ENCODE measurements at places on chromosomes 4 and X. TPM values are rescaled to one million over a fixed set of nuclear protein-coding genes. Genes with fewer than 3 reads are reported as not detected.

- DNase-seq: no peak
Observed at GRCh38 chr4:88277711-88278225, 6.6 kb downstream of the PPM1K start.

NR3C2 gene
- polyA plus RNA-seq: 0.04 TPM

- DNase-seq: no peak
Observed at GRCh38 chrX:103453655-103454054, 65.6 kb downstream of the RAB40A start.

DNA sequence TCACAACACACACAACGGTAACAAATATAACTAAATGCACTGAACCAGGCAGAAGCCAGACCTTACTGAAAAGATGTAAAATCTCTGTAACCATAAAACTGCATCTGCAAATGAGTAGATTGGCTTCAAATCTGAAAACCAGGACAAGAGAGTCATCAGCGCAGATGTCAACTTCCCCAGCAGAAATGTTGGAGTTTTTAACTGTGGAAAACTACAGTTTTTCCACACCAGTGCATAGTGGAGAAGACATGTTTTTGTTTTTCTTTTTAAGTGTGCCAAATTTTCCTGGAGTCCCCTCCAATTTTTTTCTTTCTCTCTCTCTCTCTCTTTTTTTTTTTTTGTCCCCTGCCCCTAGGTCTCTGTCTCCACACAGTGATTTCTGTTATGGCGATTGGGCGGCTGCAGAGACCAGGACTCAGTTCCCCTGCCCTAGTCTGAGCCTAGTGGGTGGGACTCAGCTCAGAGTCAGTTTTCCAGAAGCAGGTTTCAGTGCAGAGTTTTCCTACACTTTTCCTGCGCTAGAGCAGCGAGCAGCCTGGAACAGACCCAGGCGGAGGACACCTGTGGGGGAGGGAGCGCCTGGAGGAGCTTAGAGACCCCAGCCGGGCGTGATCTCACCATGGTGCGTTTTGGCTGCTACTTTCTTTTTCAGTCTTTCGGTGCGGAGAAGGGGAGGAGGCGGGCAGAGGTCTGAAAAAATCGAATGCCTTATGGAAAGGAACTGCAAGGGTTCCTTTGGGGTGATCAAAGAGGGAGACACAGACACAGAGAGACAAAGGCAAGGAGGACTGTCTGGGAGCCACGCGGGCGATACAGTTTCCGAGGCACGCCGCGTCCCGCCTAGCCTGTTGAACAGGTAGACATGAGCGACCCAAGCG, at the start of gene GUCY1A1:
Gene GUCY1A1 (plus strand): TSS at position 505 of the 878 bp plus-strand sequence. CDS start 30,020 bp downstream, outside the sequence.
- DNase-seq: no peak

CXCL5 gene
- polyA plus RNA-seq: not detected

- no peak for DNase-seq
Observed at GRCh38 chr4:3250438-3250955, 1.5 kb downstream of the MSANTD1 start.

TMSB15C gene
- polyA plus RNA-seq: 0.69 TPM

C4orf51 gene
- polyA plus RNA-seq: not detected

TMPRSS11F gene
- polyA plus RNA-seq: not detected

DNA sequence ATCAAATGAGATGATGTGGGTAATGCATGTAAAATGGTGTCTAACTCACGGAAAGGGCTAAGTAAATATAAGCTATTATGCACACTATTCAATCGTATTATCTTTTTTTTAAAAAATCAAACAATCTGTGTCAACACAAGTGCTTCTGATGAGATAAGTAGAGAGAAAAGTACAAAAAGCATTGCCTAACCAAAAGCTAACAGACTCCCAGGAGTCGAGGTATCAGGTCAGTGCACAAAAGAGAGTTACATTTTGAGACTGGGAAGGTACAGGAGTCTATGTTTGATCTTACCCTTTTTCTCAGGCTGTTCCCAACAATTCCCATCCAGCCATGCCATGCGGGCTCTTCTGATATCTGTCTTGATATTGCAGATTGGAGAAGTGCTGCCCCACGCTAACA, 203.3 kb upstream of the ZIC3 start:
- no peak for DNase-seq

- DNase-seq: no peak
Observed at GRCh38 chrX:16451334-16451733, 198.6 kb upstream of the S100G start.

DNA sequence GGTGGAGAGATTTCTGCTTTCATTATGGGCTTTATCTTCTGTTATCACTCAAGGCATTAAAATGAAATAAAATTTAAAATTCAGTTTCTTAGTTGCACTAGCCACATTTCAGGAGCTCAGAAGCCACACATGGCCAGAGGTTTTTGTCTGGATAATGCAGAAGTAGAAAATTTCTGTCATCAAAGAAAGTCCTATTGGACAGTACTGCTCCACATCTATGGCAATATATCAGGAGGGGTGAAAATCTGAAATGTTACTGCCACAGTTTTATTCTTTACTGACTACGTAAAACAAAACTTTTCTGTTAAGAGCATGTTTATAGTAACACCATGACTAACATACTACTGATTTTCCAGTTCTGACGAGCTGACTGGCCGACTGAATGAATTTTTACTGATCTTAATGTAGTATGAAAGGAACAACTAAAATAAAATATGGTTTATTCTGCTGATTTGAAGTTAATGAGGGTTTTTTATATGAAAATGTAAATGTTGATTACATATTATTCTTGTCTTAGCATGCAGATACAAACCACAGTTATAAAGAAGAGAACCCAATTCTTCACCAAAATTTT, 264.0 kb upstream of the HAND2 start:
- DNase-seq: no peak

All from GM12878 (cell line).